ENCODE measurements at places on chromosomes 16 and 17.

DNA sequence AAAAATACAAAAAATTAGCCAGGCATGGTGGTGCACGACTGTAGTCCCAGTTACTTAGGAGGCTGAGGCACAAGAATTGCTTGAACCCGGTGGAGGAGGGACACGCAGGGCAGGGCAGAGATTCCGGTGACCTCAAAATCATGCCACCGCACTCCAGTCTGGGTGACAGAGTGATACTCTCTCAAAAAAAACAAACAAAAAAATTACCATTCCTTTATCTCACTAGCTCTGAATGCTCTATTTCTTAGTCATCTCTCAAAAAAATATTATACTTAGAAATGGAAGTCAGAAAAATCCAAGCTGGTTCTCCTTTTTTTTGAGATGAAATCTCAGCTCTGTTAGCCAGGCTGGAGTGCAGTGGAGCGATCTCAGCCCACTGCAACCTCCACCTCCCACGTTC is 40.8 kb downstream of the SPOP start:
- DNase-seq, result no peak

DNA sequence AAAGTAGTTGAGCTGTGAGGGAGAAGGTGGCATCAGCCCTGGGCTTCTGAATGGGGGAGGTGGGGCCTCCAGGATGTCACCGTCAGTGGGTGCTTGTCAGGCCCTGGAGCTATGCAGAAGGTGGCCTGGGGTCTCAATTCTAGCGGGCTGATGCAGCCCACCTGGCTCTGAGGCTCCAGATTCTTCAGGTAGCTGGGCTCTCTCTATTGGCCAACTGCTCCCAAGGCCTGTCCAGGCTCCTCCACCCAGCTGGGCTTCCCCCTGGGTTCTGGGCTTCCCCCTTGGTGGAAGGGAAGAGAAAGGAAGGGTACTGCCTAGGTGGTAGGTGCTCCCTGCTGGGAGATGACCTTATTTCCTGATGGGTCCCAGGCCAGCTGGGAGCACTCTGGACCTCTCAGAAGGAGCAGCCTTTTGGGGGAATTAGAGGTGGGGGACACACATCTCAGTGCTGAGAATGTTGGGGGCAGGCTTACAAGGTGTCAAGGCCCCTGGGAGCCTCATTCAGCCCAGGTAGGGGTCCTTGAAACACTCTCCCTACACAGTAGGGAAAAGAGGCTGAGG is 1728.3 kb downstream of the TP53TG3F start:
- DNase-seq, result no peak

GRCh38 chr17:35011671-35012216 is 31.4 kb downstream of the LIG3 start:
- DNase-seq, result no peak

- no peak for DNase-seq
Observed at GRCh38 chr16:88596483-88596882, 26.3 kb downstream of the ZC3H18 start.

DNA sequence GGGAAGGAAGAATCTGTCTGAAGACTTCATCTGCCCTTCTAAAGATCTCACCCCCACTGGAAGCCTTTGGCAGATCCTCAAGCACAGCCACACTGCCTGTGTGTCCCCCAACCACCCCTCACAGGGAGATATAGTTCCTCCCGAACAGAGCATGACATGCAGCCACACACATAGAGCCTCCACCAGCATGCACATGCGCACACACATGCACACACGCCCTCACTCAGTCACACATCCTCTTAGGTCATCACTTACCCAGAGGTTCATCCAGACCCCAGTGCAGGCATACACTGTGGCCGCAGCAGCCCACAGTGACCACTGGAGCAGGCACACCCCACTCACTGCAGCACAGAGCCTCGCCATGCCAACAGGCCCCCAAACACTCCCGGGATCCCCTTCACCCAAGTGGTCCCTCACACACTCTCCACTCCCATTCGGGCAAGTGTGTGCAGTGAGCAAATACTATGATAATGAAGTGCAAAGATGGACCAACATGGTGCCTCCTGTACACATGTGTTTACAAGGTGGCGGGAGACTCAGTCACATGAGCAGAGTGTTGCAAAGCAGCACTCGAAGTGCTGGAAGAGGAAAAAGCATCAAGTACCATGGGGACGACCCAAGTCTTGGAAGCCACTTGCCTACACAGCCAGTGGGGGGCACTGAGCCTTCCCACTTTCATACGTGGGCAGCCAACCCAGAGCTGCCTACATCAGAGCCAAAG is 17.0 kb upstream of the SP6 start:
- DNase-seq, result no peak

DNA sequence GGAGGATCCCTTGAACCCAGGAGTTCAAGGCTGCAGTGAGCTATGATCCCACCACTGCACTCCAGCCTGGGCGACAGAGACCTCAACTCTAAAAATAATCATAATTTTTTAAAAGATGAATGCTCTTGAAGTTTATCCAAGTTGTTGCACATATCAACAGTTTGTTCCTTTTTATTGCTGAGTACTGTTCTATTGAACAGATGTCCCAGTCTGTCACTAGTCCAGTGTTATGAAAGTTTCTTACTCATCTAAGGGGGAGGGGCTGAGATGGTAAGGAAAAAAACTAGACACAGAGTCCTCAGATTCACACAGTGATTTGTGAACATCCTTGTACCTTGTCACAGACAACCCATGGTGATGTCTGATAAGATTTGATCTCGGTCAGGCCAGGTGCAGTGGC is 3.9 kb downstream of the ACAP1 start:
- DNase-seq, result no peak

DNA sequence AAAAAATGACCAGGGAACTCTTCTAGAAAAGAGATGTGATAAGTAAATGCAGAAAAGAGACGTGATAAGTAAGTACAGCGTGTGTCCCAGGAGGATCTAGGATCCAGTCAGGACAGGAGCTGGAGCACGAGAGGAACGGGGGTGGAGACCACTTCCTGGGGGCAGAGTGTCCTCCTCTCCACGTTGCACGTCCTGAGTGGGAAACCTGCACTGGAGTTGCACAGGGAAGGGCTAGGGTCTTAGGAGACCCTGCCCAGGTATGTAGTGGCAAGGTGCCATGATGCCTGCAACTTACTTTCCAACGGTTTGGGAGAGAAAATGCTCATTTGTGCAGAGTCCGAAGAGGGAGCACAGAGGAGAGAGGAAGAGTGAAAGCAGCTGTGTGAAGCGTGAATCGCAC is 55.8 kb downstream of the RNF213 start:
- DNase-seq, result no peak

GRCh38 chr16:73390936-73391335 is 343.0 kb upstream of the ZFHX3 start:
- no peak for DNase-seq

DNA sequence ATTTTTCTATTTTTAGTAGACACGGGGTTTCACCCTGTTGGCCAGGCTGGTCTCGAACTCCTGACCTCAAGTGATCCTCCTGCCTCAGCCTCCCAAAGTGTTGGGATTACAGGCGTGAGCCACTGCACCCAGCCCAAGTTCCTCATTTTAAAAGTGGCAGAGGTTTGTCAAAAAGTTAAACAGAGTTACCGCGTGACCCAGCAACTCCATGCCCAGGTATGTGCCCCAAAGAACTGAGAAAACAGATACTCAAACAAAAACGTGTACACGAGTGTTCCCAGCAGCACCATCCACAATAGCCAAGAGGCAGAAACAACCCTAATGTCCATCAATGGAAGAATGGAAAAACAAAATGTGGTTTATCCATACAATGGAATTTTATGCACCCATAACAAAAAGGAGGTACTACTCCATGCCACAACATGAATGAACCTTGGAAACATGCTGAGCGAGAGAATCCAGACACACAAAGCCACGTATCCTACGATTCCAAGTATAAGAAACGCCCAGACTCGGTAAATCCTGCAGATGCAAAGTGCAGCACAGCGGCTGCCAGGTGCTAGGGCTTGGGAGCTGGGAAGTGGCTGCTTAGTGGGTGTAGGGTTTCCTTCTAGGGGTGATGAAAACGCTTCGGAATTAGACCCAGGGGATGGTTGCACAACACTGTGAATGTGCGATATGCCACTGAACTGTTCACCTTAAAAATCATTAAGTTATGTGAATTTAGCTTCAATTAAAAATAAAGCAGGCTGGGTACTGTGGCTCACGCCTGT is 24.8 kb downstream of the ADCY9 start:
- DNase-seq, result no peak

DNA sequence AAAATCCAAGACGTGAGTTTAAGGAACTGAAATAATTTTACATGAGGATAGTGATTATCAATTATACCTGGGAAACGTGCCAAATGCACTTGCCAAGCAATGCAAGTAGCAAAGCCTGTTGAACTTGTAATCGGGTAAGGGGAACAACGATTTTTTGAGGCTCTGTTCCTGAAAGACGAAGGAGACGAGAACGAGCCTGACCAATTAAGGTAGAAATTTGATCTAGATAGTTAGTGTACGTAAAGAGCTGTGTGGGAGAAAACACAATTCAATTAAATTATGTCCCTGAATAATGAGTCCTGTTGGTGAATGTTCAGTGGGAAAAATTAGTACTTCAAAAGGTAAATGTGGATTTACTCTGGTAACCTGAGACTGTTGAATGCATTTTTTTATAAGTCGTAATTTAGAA is 17.7 kb upstream of the KCTD5 start:
- no peak for DNase-seq

DNA sequence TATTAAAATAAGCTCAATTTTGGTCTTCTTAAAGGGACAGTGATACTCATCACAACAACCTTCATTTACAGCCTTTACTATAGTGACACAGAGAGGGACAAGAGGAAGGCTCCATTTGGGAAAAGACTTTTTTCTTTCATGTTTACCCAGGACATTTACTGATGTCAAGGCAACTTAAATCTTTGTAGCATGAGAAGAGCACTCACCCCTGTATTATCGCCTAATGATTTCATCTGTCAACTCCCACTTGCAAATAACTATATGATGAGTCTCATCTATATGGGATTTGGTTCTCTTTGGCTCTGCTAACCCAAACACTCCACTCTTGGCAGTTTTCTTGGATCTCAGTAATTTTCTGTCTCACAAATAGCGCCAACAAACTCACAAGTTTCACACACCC is 24.1 kb downstream of the BLMH start:
- DNase-seq, result no peak

DNA sequence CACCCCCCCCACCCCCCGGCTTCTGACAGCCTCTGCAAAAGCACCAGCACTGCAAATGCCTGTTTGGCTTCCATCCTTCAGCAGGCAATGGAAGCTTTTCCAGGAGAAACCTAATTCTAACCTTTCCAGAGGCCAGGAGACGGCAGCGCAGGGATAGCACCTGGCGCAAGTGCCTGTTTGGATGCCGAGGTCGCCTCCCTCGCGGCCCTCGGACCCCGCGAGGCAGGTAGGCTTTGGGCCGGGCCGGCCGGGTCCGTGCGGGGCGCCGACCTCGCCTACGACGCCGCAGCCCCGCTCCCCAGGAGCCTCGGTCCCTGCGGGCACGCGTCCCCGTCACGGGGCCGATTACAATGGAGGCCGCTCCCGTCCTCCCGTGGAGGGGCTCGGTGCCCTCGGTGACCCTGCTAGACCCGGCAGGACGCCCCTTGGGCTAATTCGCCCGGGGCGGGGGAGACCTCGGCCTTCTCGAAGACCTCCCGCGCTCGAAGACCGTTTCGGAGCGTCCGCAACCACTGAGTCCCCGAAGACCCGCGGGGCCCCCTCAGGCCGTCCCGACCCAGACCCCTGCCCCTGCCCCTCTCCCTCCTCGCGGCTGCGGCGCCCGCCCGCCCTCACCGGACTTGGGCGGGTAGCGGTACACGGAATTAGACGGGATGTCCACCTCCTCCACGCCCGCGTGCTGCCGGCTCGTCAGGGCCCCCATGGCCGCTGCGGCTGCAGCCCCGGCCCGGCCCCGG is 587 bp downstream of the RNF157 start:
- DNase-seq, result no peak

- DNase-seq, result no peak
Observed at GRCh38 chr17:67542219-67543114, 165.4 kb downstream of the PITPNC1 start.

DNA sequence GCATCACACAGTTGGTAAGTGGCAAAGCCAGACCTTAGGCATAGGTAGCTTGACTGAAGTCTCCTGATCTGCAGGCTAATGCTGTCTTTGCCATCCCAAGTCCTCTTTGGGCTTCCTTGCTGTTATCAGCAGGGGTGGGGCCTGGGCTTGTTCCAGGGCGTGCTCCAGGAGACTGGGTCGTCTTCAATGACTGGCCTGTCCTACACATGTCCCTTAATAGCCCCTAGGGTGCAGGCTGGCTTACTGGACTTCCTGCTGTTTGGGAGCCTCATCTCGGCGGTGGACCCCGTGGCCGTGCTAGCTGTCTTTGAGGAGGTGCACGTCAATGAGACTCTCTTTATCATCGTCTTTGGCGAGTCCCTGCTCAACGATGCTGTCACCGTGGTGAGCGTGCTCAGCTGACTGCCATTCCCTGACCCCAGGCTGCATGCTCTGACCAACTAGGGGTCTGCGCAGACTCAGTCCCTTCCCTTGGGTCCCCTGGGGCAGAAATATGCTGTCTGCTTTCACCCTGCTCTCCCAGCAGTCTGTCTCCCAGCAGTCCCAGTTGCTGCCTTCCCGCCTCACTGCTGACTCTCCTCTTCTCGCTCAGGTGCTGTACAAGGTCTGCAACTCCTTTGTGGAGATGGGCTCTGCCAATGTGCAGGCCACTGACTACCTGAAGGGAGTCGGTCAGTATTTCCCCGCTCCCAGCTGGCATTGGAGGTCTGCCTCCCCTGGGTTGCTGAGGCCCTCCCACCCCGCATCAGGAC is 6.2 kb downstream of the SLC9A5 start:
- DNase-seq, result no peak

- no peak for DNase-seq
Observed at GRCh38 chr17:17774009-17774881, 62.5 kb downstream of the SREBF1 start.

GRCh38 chr16:47043200-47043599 is 69.7 kb upstream of the DNAJA2 start:
- no peak for DNase-seq

GRCh38 chr16:74698222-74698621 is 2.4 kb downstream of the MLKL start:
- no peak for DNase-seq

DNA sequence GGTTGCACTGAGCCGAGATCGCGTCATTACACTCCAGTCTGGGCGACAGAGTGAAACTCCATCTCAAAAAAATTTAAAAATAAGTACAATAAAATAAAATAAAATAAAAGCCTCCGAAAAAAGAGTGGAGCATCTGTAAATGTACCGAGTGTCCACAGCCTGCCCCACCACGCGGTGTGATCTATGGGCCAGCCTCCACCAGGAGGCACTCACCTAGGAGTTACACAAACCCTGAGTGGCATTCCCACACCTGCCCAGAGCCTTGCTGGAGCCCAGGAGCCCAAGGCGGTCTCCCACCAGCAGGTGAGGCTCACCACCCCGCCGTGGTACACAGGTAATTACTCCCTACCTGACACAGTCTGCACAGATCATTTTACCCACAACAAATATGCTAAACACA is 183.2 kb downstream of the ZNF423 start:
- DNase-seq, result no peak

DNA sequence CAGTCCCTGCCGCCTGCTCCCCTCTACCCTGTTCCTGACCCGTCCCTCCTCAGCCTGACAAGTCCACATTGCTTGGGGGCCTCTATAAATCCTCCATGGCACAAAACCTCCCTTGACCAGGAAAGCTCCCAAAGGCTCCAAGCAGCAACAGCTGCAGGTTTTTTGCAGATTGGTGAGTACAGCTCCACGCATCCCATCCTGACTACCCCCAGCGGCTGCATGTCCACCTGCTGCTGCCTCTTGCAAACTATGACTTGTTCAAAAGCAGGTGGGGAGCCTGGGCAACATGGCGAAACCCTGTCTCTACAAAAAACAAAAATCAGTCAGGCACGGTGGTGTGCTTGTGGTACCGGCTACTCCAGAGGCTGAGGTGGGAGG is 122.8 kb downstream of the ANKRD11 start:
- no peak for DNase-seq

GRCh38 chr17:47732399-47733046 is 513 bp upstream of the TBX21 start:
- DNase-seq, result no peak

Data from activated T-helper 1 cell treated with Interleukin-2 at 50 U/mL for 16 hours (primary cell).